ENCODE measurements at places on chromosomes 4 and X. TPM values are rescaled to one million over a fixed set of nuclear protein-coding genes. Genes with fewer than 3 reads are reported as not detected.

MAGEA9B gene
- total RNA-seq, result not detected

FAM53A gene
- 0.82 TPM for total RNA-seq

GPR50 gene
- not detected for total RNA-seq

NSUN7 gene
- total RNA-seq, result not detected

DNA sequence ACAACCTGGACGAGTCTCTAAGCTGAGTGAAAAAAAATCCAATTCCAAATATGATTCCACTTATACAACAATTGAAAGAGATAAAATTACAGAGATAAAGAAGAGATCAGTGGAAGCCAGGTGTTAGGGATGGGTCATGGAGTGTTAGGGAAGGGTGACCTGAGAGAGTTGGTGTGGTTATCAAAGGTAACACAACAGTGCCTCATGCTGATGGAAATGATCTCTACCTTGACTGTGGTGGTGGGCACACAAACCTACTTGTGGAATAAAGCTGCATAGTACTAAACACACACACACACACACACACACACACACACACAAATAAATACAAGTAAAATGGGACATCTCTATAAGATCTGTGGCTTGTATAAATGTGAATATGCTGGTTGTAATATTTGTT, 26.0 kb downstream of the BEND2 start:
- no peaks in the 10 kb centered on the region for H3K27me3 ChIP-seq
- no peaks in the 10 kb centered on the region for H3K36me3 ChIP-seq
- H3K4me1 ChIP-seq, result no peaks in the 10 kb centered on the region
- H3K4me3 ChIP-seq, result no peak overlapping the region
- no peak overlapping the region for H3K27ac ChIP-seq

DNA sequence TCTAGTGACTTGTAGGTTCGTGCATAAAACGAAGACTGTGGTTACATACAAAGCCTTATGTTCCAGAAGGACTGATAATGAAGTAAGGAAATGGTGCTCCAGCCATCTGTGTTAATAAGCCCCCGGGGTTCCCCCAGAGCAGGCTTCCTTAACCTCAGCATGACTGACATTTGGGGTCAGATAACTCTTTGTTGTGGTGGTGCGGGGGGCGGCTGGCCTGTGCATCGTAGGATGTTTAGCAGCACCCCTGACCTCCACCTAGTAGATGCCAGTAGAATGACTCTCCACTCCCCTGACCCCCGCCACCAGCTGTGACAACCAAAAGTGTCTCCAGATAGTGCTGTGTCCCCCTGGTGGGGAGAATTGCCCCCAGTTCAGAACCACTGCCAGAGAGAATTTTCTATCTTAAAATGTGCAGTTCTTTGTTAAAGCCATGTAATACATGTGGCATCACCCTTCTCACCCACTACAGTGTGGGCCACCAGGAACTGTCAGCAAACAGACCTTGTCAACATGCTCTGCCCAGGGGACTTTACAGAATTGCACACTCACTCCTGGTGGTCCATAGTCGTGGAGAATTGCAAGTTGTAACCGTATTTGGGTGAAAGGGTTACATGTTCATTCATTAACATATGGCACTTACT, 7.5 kb downstream of the SH3KBP1 start:
- H3K4me3 ChIP-seq, result no peak overlapping the region
- no peaks in the 10 kb centered on the region for H3K36me3 ChIP-seq
- no peaks in the 10 kb centered on the region for H3K27me3 ChIP-seq
- H3K4me1 ChIP-seq, result peaks cover 17% of the 10 kb centered on the region
- DNase-seq, result peak; percentile 20

DNA sequence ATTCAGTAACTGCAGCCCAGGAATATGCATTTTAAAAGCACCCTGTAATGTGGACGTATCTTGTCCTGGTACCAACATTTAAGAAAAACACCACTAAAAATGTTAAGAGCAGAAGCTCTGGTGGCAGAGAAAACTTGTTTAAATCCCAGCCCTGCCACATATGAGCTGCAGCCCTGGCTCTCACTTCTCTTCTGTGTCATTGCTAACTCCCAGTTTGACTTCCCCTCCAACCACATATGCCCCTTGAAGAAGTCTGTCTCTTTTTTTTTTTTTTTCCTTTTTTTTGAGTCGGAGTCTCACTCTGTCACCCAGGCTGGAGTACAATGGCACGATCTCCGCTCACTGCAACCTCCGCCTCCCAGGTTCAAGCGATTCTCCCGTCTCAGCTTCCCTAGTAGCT, 14.8 kb downstream of the LHFPL1 start:
- no peaks in the 10 kb centered on the region for H3K27me3 ChIP-seq
- H3K4me1 ChIP-seq, result no peaks in the 10 kb centered on the region
- H3K27ac ChIP-seq, result no peak overlapping the region
- no peak overlapping the region for H3K4me3 ChIP-seq

DNA sequence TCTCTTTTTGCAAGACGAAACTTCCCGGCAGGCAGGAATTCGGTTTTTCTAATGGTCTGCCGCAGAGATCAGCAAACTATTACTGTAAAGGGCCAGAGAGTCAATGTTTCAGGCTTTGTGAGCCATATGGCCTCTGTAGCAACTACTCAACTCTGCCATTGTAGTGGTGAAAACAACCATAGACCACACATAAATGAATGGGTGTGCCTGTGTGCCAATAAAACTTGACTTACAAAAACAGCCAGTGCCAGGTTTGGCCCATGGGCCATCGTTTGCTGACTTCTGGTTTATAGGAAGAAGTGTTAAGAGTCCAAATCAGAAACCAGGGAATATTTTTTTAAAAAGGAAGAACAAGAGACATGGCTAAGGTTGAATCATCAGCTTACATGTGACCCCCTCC, 163.0 kb downstream of the SH3KBP1 start:
- no peak overlapping the region for H3K27ac ChIP-seq
- H3K27me3 ChIP-seq, result no peaks in the 10 kb centered on the region
- H3K4me1 ChIP-seq, result peaks cover 49% of the 10 kb centered on the region

DNA sequence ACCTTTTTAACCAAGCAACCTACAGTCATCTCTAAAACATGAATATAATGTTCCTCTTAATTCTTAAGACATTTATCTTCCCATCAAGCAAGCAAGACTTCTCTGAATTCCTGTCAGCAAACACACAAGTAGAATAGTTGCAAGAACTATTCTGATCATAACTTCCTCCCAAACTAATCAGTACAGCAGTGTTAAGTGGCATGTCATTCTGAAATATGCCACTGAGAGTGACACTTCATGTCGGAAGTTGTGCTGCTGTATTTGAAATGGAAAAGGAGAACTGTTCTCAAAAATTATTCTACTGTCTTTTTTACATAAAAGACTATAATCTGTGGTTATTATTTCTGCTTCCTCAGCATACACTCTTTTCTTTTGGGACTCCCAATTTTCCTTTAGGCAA, 546.6 kb downstream of the PCDH18 start:
- H3K4me1 ChIP-seq, result no peaks in the 10 kb centered on the region
- H3K27ac ChIP-seq, result no peak overlapping the region
- H3K27me3 ChIP-seq, result no peaks in the 10 kb centered on the region
- no peak for DNase-seq

DNA sequence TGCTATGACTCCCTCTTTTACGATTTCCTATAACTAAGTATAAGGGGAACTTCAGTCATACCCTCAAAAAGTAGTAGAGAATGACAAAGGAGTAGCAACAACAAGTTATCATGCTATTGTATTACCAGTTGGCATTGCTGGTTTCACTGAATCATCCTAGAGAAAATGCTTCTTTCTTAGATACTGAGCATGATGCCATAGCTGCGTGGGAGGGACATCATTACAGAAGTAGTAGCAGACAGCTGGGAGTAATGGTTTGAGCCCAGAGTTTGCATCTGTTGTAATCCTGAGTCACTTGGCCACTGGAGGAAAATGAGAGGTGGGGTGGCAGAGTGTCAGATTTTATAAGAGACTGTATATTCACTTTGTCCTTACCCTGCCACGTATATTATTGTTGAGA, 38.6 kb downstream of the MTMR1 start:
- H3K4me1 ChIP-seq, result no peaks in the 10 kb centered on the region
- peaks cover 33% of the 10 kb centered on the region for H3K36me3 ChIP-seq
- no peak overlapping the region for H3K4me3 ChIP-seq

- H3K4me3 ChIP-seq, result no peak overlapping the region
- no peak overlapping the region for H3K27ac ChIP-seq
- no peaks in the 10 kb centered on the region for H3K27me3 ChIP-seq
- H3K4me1 ChIP-seq, result peaks cover 35% of the 10 kb centered on the region
- H3K36me3 ChIP-seq, result no peaks in the 10 kb centered on the region
- DNase-seq, result no peak
These were observed 19.3 kb downstream of the ARHGEF6 start for GRCh38 chrX:136761421-136761820.

DNA sequence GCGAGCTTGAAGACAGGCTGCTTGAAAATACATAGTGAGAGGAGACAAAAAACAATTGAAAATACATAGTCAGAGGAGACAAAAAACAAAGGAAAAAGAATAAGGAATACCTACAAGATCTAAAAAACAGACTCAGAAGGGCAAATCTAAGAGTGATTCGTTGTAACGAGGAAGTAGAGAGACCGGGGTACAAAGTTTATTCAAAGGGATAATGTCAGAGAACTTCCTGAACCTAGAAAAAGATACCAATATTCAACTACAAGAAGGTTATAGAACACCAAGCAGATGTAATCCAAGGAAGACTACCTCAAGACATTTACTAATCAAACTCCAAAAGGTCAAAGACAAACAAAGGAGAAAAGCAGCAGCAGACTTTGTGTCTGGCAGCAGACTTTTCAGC, 165.6 kb downstream of the NEK1 start:
- H3K27me3 ChIP-seq, result no peaks in the 10 kb centered on the region
- no peaks in the 10 kb centered on the region for H3K4me1 ChIP-seq
- no peaks in the 10 kb centered on the region for H3K36me3 ChIP-seq
- no peak overlapping the region for H3K27ac ChIP-seq

Data from CD8-positive, alpha-beta memory T cell (primary cell).